Kidney epithelial cell (primary cell): ENCODE measurements at places on chromosomes 13 and 19. TPM values are rescaled to one million over a fixed set of nuclear protein-coding genes. Genes with fewer than 3 reads are reported as not detected.

The SLC35E1 gene
- total RNA-seq = 60.9 and 62.8 TPM in 2 replicates

The EFNA2 gene
- total RNA-seq = 3.1 and 5.3 TPM in 2 replicates

The HDGFL2 gene
- 67.0 and 82.0 TPM in 2 replicates for total RNA-seq

The CNN1 gene
- 11.8 and 14.5 TPM in 2 replicates for total RNA-seq

GRCh38 chr13:60348097-60348496, 48.9 kb upstream of the TDRD3 start:
- no peak for DNase-seq

- DNase-seq = no peak
These were observed 43.5 kb downstream of the NEK5 start for GRCh38 chr13:52085421-52085820.

DNA sequence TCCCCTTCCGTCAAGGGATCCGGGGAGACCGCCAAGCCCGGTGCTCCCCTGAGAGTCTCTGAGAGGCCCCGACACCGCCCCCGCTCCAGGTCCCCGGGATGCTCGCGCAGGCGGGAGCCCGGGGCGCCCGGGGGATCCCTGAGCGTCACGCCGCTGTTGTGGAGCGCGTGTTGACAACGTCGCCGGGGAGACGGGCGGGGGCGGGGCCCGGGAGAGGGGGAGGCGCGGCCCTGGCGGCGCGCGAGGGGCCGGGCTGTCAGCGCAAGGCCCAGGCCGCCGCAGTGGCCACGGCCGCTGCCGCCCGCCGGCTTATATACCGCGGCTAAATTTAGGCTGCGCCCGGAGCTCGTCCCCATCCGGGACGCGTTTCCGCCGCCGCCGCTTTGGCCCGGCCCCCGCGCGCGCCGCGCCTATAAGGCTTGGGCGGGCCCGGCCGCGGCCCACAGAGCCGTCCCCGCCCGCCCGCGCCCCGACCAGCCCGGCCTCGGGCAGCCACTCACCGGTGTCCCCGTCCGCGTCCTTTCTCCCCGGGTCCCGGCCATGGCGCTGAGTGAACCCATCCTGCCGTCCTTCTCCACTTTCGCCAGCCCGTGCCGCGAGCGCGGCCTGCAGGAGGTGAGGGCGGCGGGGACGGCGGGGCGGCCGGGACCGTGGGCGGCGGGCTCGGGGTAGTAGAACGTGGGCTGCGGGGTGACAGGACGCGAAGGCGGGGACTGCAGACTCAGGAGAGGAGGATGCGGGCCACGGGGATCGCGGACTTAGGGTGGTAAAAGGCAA, at the start of gene KLF2:
Gene KLF2 (plus strand): TSS at position 443 of the 777 bp plus-strand sequence. CDS start 98 bp downstream, at position 541.
- DNase-seq = no peak
